NCI-H1092 (cell line): ENCODE measurements at places on chromosomes 12 and 14.

GRCh38 chr12:42631513-42631912 lies 42.0 kb upstream of the PRICKLE1 start:
- DNase-seq: no peak

GRCh38 chr12:53733807-53734200 lies 6.6 kb upstream of the CALCOCO1 start:
- no peak for DNase-seq

GRCh38 chr12:92597997-92598396 lies 104.8 kb upstream of the PLEKHG7 start:
- DNase-seq: no peak

GRCh38 chr14:89849931-89850330 lies 104.6 kb downstream of the EFCAB11 start:
- DNase-seq: no peak

- DNase-seq: no peak
Observed at GRCh38 chr12:5154091-5154490, 110.4 kb downstream of the KCNA5 start.

GRCh38 chr14:106067935-106068334 lies 541.6 kb downstream of the TMEM121 start:
- DNase-seq: no peak

GRCh38 chr12:113105606-113106271 lies 29.8 kb downstream of the RASAL1 start:
- DNase-seq: no peak
